ENCODE measurements at places on chromosomes 2 and 18. TPM values are rescaled to one million over a fixed set of nuclear protein-coding genes. Genes with fewer than 3 reads are reported as not detected.

The NLRC4 gene
- total RNA-seq: 2.6 TPM

The CPO gene
- total RNA-seq: 0.19 TPM

The ERBB4 gene
- total RNA-seq: 0.19 TPM

The C1QL2 gene
- total RNA-seq: 0.05 TPM

The PRSS56 gene
- total RNA-seq: 0.19 TPM

The ESCO1 gene
- total RNA-seq: 28.5 TPM

The LYPD6B gene
- total RNA-seq: 0.24 TPM

The ITGA6 gene
- total RNA-seq: 38.2 TPM

The TUBA4B gene
- 0.05 TPM for total RNA-seq

The DYNAP gene
- 0.09 TPM for total RNA-seq

The MAP3K19 gene
- total RNA-seq: 0.05 TPM

The SERPINB4 gene
- 2.5 TPM for total RNA-seq

The GAL3ST2 gene
- 0.09 TPM for total RNA-seq

The KLF11 gene
- 2.4 TPM for total RNA-seq

The SPP2 gene
- total RNA-seq: 0.05 TPM

The SRD5A2 gene
- total RNA-seq: 0.28 TPM

The PDCL3 gene
- 15.0 TPM for total RNA-seq

The SCG2 gene
- total RNA-seq: 0.28 TPM

The STAT4 gene
- 7.5 TPM for total RNA-seq

The MFSD6 gene
- total RNA-seq: 11.7 TPM
